Karpas-422 (cell line): ENCODE measurements at places on chromosomes 11 and 22. TPM values are rescaled to one million over a fixed set of nuclear protein-coding genes. Genes with fewer than 3 reads are reported as not detected.

Gene CLMP
- not detected in 2 replicates for total RNA-seq

Gene SPDYC
- total RNA-seq: not detected in 2 replicates

Gene PKNOX2
- 0.18 and 1.5 TPM in 2 replicates for total RNA-seq

Gene CASP12
- total RNA-seq: not detected in 2 replicates

Gene BCO2
- total RNA-seq: 0.40 and 1.1 TPM in 2 replicates
